ENCODE measurements at places on chromosomes 3 and 15. TPM values are rescaled to one million over a fixed set of nuclear protein-coding genes. Genes with fewer than 3 reads are reported as not detected.

LDHAL6B gene
- 2.1 TPM for total RNA-seq

ACTR8 gene
- total RNA-seq: 18.9 TPM

HGD gene
- 11.1 TPM for total RNA-seq

IL5RA gene
- total RNA-seq: 7.3 TPM

GRCh38 chr15:95826412-95827195, 503.9 kb upstream of the NR2F2 start:
- H3K4me1 ChIP-seq: no peaks in the 10 kb centered on the region
- no peak for DNase-seq
- no peak overlapping the region for H3K27ac ChIP-seq
- H3K27me3 ChIP-seq: no peaks in the 10 kb centered on the region

DNA sequence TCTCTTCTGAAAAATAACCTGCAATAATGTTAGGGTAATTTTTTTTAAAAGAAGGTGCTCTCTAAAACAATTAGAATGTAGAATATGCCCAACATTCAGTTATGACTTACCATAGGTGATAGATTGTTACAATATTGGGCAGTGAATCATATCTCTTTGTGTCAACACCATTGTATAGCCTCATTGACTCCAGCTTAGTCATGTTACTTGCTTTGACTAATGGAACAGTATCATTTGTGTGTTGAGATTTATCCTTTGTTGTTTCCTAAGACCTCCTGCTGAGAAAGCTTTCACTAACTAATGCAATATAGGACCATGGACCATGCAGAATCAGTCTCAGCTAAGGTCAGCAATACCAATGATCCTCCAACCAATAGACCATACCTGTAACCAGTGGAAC, 1106.4 kb downstream of the SI start:
- no peak overlapping the region for H3K27ac ChIP-seq
- no peaks in the 10 kb centered on the region for H3K27me3 ChIP-seq
- DNase-seq: no peak
- no peaks in the 10 kb centered on the region for H3K36me3 ChIP-seq

GRCh38 chr3:131454501-131454900, 48.3 kb downstream of the MRPL3 start:
- H3K4me3 ChIP-seq: no peak overlapping the region
- no peaks in the 10 kb centered on the region for H3K36me3 ChIP-seq
- no peak overlapping the region for H3K27ac ChIP-seq
- no peaks in the 10 kb centered on the region for H3K27me3 ChIP-seq

GRCh38 chr3:170634663-170635384, 48.9 kb upstream of the SLC7A14 start:
- H3K27ac ChIP-seq: no peak overlapping the region
- H3K4me1 ChIP-seq: no peaks in the 10 kb centered on the region
- H3K36me3 ChIP-seq: no peaks in the 10 kb centered on the region
- H3K27me3 ChIP-seq: no peaks in the 10 kb centered on the region
- H3K4me3 ChIP-seq: no peak overlapping the region

GRCh38 chr3:52218454-52218853, 7.0 kb downstream of the TLR9 start:
- peaks cover 19% of the 10 kb centered on the region for H3K36me3 ChIP-seq
- H3K4me1 ChIP-seq: peaks cover 43% of the 10 kb centered on the region
- peak; percentile 23 for DNase-seq
- H3K27me3 ChIP-seq: no peaks in the 10 kb centered on the region
- peak overlapping the region; percentile 90 for H3K27ac ChIP-seq

DNA sequence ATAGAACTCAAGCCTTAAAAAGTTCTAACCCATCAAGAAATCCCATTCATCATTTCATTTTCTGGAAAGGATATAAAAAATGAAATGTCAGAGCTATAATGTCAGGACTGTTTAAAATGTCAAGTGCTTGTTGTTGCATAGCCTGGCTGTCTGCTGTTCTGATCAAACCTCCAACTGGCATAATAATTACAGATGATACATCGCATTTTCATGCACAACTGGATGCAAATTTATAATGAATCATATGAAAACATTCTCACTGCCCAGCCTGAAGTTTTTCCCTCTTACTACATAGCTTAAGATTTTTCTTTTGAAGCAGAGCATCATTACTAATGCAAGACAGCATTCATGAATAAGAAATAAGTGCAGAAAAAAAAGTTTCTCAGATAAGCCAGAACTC, 46.5 kb downstream of the GUCA1C start:
- H3K4me3 ChIP-seq: no peak overlapping the region
- no peak overlapping the region for H3K27ac ChIP-seq
- H3K27me3 ChIP-seq: no peaks in the 10 kb centered on the region
- DNase-seq: no peak
- no peaks in the 10 kb centered on the region for H3K4me1 ChIP-seq

GRCh38 chr3:26682406-26682805, 59.8 kb downstream of the LRRC3B start:
- no peaks in the 10 kb centered on the region for H3K4me1 ChIP-seq
- no peaks in the 10 kb centered on the region for H3K27me3 ChIP-seq
- no peak for DNase-seq
- H3K4me3 ChIP-seq: no peak overlapping the region
- no peak overlapping the region for H3K27ac ChIP-seq
